ENCODE measurements at places on chromosomes 5 and 9.

- no peak for DNase-seq
Measured at GRCh38 chr9:111984086-111984802, 87.6 kb downstream of the UGCG start.

DNA sequence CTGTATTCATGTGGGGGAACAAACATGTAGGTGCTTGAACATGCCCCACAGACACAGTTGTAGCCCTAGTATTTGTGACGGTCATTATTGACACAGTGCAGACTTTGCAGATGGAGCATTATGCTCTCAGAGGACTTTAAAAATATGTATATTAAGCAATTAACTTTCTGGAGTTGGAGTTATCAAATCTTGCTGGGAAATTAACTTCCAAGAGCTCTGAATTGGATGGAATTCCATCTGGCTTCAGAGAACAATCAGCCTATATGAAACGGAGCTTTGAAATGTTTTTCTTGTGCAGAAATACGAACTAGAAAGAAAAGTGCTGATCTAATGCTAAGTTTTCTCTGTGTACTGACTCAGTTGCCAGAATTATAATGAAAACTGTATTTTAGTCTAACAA, 50.9 kb upstream of the FSD1L start:
- DNase-seq: no peak

- DNase-seq: no peak
Measured at GRCh38 chr5:84059672-84060071, 325.0 kb downstream of the EDIL3 start.

DNA sequence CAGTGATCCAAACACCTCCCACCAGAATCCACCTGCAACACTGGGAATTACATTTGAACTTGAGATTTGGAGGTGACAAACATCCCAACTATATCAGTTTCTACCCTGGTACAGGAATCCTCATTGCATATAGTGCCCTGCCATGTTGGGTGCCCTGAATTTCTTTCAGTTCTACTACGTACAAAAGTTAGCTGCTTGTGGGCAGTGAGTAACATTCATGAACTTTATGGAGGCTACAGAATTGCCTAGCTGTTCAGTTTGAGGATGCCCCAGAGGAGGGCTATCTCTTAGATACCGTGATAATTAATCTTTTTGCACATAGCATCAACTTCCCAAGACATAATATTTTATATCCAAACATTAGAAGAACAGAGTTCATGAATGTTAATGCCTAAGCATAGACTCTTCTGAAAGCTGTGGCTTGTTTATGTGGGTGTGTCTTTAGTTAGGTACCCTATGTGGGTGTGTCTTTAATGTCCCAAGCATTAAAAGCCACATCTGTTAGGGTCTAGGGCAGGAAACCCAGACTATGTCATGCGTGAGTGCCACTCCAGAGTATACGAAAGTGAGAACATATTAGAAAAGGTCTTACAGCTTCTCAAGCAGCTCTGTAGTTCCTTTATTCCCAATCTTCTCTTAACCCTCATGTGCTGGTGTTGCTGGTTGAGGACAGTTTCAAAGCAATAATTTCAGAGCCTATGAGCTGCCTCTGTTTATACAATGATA, 47.0 kb upstream of the CHD1 start:
- no peak for DNase-seq

GRCh38 chr5:115267617-115268016, 4.9 kb upstream of the PGGT1B start:
- DNase-seq: no peak

DNA sequence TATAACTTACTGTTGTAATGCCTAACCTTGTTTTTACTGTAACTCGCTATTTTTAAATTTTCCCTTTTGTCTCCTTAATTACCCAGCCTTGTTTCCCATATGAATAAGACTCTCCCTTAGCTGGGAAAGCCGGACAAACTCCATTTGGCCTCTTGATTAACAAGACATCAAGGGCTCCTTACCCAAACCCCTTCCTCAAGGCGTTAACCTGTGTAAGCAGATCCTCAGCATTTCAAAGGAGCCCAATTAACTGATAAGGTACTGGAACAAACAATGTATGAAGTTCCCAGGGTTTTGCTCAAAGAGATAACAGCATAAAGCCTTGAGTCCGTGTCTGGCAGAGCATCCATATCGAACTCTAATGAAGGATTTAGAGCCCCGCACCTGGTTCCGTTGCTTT, 66.0 kb upstream of the SIMC1 start:
- no peak for DNase-seq

GRCh38 chr5:158499075-158499891, 600.4 kb downstream of the EBF1 start:
- DNase-seq: no peak

- DNase-seq: no peak
Measured at GRCh38 chr9:111533099-111533790, 8.3 kb downstream of the ZNF483 start.

- DNase-seq: no peak
Measured at GRCh38 chr9:83012168-83012921, 50.6 kb downstream of the RASEF start.

DNA sequence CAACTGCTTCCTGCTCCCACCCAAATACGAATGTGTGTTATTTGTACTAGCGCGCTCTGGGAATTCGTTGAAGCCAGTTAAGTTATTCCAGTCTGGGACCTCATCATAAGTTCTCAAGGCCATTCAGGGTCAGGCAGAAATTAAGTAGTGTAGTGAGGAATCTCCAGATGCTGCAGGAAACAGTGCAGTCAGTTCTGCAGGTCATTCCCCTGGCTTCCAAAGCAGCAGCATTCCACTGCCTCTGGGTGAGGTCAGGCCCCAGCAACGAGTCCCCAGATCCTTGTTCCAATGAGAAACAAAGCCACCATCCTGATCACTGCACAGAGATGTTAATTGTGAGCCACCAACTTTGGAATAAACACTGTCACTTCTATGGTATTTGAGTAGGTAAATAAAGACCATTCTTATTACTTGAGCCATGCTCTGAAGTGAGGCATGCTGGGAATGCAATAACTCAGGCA, 33.1 kb downstream of the SVEP1 start:
- DNase-seq: no peak

DNA sequence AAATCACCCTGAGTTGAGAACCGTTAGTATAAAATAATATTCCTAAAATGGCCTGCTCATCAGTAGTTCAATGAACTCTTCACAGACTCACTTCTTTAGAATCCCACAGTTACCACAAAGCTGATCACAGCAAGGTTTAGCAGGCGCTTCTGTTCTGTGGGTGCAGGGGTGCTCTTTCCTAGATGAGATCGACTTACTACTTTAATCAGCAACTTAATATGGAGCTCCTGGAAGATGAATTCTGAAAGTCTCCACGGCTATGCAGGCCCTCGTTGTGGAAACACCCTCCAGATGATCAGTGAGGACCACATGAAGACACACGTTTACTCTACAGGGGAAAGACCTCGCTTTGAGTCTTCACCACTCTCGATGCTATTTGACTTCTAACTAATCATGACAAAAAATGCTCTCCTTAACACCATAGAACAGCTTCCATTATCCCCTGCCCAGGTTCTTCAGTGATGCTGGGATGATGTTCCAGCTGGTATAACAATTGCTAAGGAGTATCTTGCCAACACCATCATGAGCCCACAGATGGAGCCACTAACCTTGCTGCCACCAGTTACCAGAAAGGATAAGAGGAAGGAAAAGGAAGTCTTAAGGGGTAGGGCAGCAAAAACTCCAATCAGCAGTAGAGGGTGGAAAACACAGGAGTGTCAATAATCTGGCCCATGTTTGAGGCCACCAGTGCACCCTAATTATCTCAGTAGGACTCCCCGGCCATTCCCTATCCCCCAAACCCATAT, 17.9 kb upstream of the GPX8 start:
- no peak for DNase-seq

GRCh38 chr9:89792189-89793123, 187.6 kb downstream of the GADD45G start:
- no peak for DNase-seq

GRCh38 chr9:127545196-127546124, 66.6 kb upstream of the STXBP1 start:
- no peak for DNase-seq

GRCh38 chr9:100641166-100641565, 63.3 kb downstream of the CAVIN4 start:
- no peak for DNase-seq

GRCh38 chr9:2087500-2088313, 72.6 kb downstream of the SMARCA2 start:
- no peak for DNase-seq

GRCh38 chr5:113293068-113293974, 141.5 kb downstream of the TSSK1B start:
- no peak for DNase-seq

- DNase-seq: peak; percentile 64
Measured at GRCh38 chr5:2751592-2752021, at the start of gene IRX2. Gene IRX2 (minus strand): TSS chr5:2751677. CDS start chr5:2751413, 264 bp downstream.

DNA sequence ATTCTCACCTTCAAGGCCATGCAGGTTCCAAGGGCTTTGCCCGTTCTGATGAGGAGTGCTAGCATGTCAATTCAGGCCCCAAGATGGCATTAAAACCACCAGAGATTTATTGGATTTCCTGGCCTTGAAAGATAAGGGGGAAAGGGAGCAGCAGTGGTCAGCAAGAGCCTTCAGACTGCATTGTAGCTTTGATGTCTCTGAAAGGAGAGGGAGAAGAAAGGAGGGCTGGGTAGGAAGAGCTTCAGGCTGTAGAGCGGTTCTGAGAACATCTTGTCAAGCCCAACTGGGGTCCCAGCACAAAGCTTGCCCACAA, 41.8 kb upstream of the FGF1 start:
- no peak for DNase-seq

- peak; percentile 15 for DNase-seq
Measured at GRCh38 chr5:128494516-128494915, 43.5 kb downstream of the FBN2 start.

DNA sequence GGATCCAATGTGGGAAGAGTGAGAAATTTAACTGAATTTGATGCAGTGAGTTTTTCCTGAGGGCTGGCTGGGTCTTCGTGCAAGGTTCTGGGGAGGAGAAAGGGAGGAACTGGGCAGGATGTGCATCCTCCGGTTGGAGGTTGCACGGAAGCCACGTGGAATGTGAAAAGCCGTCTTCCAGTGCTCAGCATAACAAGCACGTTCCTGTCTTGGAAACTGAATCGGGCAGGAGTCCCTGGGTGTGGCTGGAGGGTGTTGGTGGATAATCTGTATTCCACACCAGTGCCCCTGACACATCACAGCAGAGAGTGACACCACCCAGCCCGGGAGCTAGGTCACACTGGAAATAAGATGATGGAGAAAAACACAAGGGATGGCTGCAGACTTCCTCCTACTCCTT, 154.3 kb downstream of the C5orf15 start:
- no peak for DNase-seq

- DNase-seq: no peak
Measured at GRCh38 chr9:69342769-69343168, 17.8 kb downstream of the ENTREP1 start.

DNA sequence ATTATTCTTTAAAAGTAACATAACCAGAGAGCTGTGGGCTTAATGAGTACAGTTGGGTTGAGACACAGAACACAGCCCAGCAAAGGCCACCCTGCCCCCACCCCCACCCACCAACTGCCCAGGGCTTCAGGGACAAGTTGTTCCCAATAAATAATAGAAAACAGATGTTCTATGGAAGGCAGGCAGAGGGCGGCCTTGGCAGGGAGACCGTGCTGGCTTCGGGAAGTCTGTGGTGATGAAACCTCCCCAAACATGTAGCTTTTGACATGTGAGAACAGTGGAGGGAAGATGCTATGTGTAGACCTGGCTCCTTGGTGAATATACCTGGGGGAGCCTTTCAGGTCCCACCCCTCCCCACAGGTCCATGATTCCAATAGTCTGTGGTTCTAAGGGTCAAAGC, 10.0 kb downstream of the TRAF1 start:
- no peak for DNase-seq

- DNase-seq: no peak
Measured at GRCh38 chr9:12860998-12861397, 86.2 kb downstream of the LURAP1L start.

DNA sequence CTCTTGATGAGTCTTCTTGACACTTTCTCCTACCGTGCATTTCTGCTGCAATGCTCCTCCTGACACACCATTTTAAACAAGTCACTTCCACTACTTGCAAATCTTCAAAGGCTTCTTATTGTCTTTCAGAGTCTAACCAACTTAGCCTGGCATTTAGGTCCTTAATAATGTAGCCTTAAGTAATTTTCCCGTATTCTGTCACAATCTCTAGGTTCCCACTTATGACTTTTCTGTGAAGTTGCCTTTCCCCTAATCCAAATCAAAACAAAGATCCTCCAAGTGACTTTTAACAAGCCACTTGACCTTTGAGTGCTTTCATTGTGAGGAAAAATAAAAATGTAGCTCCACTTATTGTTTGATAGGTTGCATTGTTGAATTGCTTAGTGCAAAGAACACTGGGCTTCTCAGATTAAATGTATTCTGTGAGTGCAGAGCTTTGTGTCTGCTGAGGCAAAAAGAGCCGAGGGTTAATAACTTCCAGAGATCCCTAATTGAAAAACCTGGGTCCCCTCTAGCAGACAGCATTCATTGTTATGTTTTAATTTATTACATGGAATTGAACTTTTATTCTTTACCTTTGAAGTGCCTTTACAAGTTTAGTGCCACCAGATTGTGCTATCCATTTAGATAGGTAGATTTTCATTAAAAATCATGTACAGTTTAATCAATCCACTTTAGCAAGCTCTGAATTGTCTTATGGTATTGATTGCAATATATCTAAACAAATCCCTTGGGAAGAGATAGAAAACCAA, 341.7 kb upstream of the TYRP1 start:
- DNase-seq: no peak

GRCh38 chr5:59732301-59732700, 161.2 kb downstream of the PDE4D start:
- peak; percentile 14 for DNase-seq

- no peak for DNase-seq
Measured at GRCh38 chr9:90946982-90947381, 145.4 kb downstream of the SYK start.

DNA sequence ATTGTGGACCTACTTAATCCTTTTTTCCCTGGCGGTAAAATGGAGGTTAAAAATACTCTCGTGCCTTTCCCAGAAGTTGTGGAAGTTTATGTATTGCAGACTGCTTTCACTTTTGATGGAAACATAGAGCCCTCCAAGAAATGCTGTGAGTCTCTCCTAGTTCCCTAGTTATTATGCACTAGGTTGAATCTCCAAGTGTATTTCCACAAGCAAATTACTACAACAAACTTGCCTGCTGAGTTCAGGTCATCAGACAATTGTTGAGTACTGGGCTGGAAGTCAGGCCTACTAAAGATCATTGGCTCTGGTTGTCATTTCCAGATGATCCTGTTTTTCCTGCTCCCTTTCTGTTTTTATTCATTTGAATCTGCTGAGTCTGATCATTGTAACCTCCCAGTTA, 104.1 kb downstream of the CD180 start:
- DNase-seq: no peak

DNA sequence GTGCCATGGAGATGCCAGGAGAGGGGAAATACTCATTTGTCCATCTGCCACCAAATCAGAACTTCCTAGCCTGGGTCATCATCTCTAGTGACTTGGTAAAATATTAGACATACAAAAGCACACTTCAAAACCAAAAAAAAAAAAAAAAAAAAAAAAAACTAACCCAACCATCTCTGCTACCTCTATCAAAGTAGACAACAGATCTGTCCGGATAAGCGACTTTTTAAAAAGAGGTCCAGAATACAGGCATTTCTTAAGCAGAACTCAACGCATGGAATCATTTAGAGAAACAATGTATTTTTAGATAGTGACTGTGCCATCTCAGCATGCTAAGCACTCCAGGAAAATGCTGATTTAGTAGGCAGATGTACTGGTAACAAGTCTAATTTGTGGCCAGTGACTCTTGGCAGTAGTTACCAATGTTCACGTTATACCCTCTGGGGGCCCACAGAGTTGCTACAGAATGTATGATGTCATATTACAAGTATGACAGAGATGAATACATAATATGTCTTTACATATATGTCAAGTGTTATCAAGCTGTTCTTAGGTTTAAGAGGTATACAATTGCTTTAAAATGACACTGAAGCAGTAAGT, 107.8 kb downstream of the SMIM23 start:
- DNase-seq: no peak
